CD8-positive, alpha-beta memory T cell (primary cell): ENCODE measurements at places on chromosomes 6 and 20. TPM values are rescaled to one million over a fixed set of nuclear protein-coding genes. Genes with fewer than 3 reads are reported as not detected.

- H3K4me3 ChIP-seq, result no peak overlapping the region
- H3K4me1 ChIP-seq, result no peaks in the 10 kb centered on the region
- no peak for DNase-seq
- H3K27ac ChIP-seq, result no peak overlapping the region
Measured at GRCh38 chr6:47733879-47734558, 35.6 kb downstream of the ADGRF4 start.

- no peak for DNase-seq
- H3K36me3 ChIP-seq, result no peaks in the 10 kb centered on the region
- H3K27me3 ChIP-seq, result no peaks in the 10 kb centered on the region
- no peak overlapping the region for H3K4me3 ChIP-seq
- H3K4me1 ChIP-seq, result peaks cover 39% of the 10 kb centered on the region
Measured at GRCh38 chr6:160455081-160455480, 106.9 kb downstream of the SLC22A3 start.

DNA sequence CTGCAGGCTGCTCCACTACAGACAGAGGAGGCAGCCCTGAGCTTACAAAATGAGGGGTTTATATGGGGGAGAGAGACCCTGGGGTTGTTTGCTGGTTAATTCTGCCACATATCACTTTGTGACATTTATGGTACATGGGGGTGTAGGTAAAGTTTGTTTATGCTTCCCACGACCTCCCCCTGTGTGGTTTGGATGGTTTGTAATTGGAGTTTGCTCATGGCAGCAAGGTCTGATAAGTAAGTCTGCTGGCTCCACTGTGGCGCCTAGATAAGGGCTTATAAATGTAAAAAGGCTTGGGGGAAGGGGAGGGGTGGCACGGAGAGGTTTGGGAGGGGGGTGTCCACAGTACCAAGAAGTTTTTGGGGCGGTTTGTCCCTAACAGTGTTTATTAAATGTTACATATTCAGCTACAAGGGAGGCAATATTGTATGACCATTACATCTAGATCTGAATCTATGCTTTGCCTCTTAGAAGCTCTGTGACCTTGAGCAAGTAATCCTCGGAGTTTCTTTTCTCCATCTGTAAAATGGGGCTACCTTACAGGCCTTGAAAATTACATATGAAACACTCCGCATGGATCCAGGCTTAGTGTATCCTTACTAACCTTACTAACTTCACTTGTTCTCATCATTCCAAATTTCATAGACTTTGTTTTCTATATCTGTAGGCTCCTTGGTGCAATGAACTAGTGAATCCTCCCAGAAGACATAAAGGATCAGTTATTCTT is 204.8 kb upstream of the NOX3 start:
- no peaks in the 10 kb centered on the region for H3K36me3 ChIP-seq
- DNase-seq, result no peak
- H3K4me3 ChIP-seq, result no peak overlapping the region
- H3K4me1 ChIP-seq, result no peaks in the 10 kb centered on the region

DNA sequence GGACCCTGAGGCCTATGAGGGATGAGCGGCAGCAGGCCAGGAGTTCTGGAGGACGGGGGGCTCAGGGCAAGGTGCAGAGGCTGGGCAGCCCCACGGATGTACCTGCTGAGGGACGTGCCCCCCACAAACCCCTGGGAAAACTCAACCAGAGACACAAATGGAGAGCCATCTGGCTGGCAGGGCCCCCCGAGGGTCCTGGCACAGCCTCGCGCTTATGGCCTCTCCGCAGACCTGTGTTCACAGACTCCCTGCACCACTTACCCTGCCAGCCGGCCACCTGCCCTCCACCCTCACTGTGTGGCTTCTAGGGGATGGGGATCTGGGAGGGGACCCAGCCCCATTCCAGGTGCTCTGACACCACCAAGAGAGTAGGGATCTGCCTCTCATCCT is 3.4 kb upstream of the ZBTB46 start:
- H3K36me3 ChIP-seq, result no peaks in the 10 kb centered on the region
- H3K4me1 ChIP-seq, result peaks cover 6% of the 10 kb centered on the region
- H3K27ac ChIP-seq, result no peak overlapping the region
- no peak overlapping the region for H3K4me3 ChIP-seq
- H3K27me3 ChIP-seq, result peaks cover 7% of the 10 kb centered on the region

GJA1 gene
- polyA plus RNA-seq, result not detected

- H3K4me3 ChIP-seq, result no peak overlapping the region
- H3K27ac ChIP-seq, result no peak overlapping the region
Measured at GRCh38 chr6:149450679-149451375, 34.0 kb downstream of the ZC3H12D start.

- H3K27me3 ChIP-seq, result no peaks in the 10 kb centered on the region
- no peak for DNase-seq
- no peaks in the 10 kb centered on the region for H3K36me3 ChIP-seq
- H3K27ac ChIP-seq, result no peak overlapping the region
- no peaks in the 10 kb centered on the region for H3K4me1 ChIP-seq
Measured at GRCh38 chr6:134732763-134733162, 217.1 kb downstream of the ALDH8A1 start.

DNA sequence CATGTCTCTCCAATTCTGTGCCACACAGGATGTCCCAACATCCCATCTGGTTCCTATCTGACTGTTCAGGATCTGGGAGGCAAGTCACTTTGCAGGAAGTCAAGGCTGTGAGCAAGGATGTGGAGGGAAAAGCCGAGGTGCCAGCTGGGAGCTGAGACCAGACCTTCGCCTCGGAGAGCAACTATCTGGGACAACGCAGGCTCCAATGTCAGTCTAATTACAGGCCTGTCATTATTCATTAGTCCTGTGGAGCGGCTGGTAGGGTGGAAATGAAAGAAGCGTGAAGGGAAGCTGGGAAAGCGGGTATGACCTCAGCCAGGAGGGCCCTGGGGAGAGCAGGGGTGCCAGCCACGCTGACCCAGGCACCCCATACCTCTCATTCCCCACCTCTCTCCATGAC is 147.3 kb downstream of the UNC5CL start:
- H3K27ac ChIP-seq, result no peak overlapping the region
- H3K36me3 ChIP-seq, result no peaks in the 10 kb centered on the region
- H3K4me3 ChIP-seq, result no peak overlapping the region

POPDC3 gene
- not detected for polyA plus RNA-seq

DNA sequence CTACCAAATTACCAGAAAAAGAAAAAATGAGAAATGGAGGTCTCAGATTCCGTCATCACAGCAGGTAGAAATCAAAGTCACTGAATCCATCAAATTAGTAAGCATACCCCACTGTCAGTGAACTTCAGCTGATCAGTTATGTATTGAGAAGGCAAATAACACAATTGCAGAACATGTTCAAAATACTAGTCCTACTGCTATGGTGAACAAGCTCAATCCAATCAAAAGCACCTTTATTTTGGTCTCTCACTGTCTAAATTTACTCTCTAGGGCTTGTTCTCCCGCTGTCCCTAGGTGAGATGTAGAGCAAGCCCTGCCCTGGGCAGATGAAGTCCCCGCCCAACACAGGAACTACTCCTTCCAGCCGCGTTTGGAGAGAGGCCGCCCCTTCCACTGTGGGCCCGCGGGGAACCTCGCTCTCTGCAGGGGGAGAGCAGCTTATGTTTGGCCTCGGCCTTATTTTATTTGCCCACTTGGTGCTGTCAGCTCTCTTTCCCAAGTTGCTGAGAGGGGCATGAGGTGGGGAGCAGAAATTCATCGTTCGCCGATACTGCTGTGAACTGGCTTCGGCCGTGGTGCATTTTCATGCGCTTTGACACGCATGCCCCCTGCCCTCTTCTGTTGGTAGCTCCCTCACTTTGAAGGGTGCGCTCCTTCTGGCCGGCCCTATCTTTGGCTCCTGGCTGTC is 14.3 kb upstream of the MAP1LC3A start:
- H3K36me3 ChIP-seq, result peaks cover 10% of the 10 kb centered on the region
- peaks cover 13% of the 10 kb centered on the region for H3K4me1 ChIP-seq
- H3K27ac ChIP-seq, result no peak overlapping the region
- no peak overlapping the region for H3K4me3 ChIP-seq

GRCh38 chr6:134686071-134686470 is 263.8 kb downstream of the ALDH8A1 start:
- H3K4me1 ChIP-seq, result no peaks in the 10 kb centered on the region
- H3K27ac ChIP-seq, result no peak overlapping the region

DNA sequence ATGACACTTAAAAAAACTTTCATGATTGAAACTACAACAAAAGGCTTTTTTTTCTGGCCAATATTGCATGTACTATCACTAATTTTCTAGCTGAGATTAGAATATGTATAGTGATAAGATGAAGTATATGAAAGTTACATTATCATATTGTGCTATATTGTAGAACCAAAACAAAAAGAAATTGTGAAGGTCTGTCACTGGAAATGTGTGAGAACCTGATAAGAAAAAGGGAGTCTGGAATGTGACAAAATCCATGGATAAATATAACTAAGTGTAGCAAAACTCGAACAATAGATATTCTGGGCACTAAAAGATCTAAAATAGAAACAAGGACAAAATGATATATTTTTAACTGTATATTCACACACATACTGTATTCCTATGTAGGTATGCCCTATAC is 36.7 kb upstream of the FAM135A start:
- DNase-seq, result no peak
- no peaks in the 10 kb centered on the region for H3K36me3 ChIP-seq
- no peaks in the 10 kb centered on the region for H3K27me3 ChIP-seq
- H3K27ac ChIP-seq, result no peak overlapping the region

B3GAT2 gene
- polyA plus RNA-seq, result 0.22 TPM

BPIFA2 gene
- polyA plus RNA-seq, result not detected

SLC17A3 gene
- polyA plus RNA-seq, result not detected

CTCFL gene
- not detected for polyA plus RNA-seq

TAGAP gene
- polyA plus RNA-seq, result 193 TPM

DNA sequence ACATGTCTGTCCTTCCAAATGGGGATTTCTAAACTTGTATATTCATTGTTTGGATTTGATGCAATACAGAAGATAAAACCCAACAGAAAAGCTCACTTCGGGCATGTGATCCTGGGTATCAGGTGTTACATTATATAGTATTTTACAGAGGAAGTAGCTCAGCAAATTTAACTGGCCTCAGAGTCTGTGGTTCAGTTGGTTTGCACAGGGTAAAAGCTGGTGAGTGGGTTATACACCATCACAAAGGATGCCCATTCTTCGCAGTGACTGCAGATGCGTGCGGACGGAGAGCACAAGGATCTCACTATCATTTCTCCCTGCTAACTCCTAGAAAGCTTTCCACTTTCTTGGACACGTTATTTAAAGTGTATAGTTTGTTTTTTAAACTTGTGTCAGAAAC is 236.7 kb downstream of the TMEM242 start:
- H3K4me1 ChIP-seq, result peaks cover 6% of the 10 kb centered on the region
- H3K27me3 ChIP-seq, result no peaks in the 10 kb centered on the region
- H3K27ac ChIP-seq, result no peak overlapping the region

ETV7 gene
- polyA plus RNA-seq, result 2.4 TPM

DNA sequence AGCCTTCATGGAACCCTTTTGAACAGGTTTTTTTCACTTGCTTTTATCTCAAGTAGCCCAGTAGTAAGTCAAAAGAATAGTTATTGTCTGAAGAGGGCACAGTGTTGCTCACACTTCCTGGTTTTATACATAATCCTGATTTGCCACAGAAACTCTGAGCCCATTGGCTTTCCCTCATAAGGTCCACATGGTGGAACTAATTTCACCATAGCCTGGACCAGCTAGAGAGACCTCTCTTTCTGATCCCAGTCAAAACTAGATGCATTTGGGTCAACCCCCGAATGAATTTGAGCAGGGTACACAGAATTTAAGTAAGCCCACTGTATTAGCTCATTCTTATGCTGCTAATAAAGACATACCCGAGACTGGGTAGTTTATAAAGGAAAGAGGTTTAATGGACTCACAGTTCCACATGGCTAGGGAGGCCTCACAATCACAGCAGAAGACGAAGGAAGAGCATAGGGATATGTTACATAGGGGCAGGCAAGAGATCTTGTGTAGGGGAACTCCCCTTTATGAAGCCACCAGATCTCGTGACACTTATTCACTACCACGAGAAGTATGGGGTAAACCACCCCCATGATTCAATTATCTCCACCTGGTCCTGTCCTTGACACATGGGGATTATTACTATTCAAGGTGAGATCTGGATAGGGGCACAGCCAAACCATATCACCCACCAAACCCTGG is 6.2 kb downstream of the RWDD2A start:
- peaks cover 3% of the 10 kb centered on the region for H3K4me1 ChIP-seq
- no peak overlapping the region for H3K27ac ChIP-seq
- no peaks in the 10 kb centered on the region for H3K27me3 ChIP-seq
- no peak for DNase-seq
- H3K36me3 ChIP-seq, result no peaks in the 10 kb centered on the region

DNA sequence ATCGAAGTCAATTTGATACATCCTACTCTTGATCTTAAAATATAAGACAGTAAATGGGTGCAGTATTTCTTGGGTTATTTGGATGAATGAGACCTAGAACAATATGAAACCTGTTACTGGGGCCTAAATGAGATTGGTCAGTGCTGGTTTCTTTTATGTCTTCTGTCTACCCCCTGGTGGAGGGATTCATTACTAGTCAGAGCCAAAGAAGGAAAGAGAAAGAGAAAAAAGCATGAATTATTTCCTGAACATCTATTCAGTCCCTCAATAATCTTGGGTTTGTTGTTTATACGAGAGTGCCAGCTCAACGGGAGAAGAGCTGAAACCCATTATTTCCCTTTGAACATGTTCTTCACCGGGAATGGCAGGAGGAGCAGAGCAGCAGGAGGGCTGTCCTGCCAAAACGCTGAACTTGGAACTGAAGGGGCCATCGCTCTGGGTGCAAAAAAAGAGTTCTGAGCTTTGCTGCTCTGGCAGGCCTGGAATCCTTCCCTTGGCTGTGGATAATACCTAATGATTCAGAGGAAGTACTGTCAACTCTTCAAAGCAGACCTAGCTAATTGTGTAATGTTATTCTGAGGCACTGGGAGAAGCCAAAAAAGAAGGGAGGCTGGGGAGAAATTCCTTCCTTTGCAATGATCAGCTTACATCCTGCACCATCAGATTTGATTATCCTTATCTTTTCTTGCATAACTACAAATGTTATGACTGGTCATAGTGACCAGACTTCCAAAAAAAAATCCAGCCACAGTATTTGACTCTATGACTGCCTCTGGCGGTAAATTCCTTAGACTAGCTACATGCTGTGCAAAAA is 72.0 kb downstream of the BLOC1S5 start:
- no peaks in the 10 kb centered on the region for H3K36me3 ChIP-seq
- no peaks in the 10 kb centered on the region for H3K4me1 ChIP-seq
- H3K4me3 ChIP-seq, result no peak overlapping the region

DNA sequence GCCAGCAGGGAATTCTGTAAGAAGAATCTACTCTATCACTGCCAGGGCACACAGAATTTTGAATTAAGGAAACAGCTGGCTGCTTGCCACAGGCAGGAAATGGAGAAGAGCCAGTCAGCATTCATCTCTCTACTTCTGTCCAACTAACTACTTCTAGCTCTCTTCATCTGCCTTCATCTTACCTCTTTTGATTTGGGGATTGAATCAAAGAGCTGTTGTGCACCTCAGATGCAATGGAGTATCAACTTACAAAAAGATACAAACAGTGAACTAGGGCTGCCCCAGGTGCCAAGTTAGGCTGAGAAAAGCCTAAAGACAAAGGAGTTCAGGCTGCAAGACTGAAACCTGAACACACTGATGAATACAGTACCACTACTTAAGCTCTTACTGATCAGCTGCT is 82.0 kb downstream of the PTPRK start:
- H3K36me3 ChIP-seq, result no peaks in the 10 kb centered on the region
- no peak overlapping the region for H3K27ac ChIP-seq
- no peak for DNase-seq
- H3K4me1 ChIP-seq, result no peaks in the 10 kb centered on the region
- H3K4me3 ChIP-seq, result no peak overlapping the region

ARMC12 gene
- 0.26 TPM for polyA plus RNA-seq

CST1 gene
- not detected for polyA plus RNA-seq

OTOR gene
- polyA plus RNA-seq, result not detected

SAMD3 gene
- polyA plus RNA-seq, result 220 TPM
